ENCODE measurements at places on chromosomes 2 and 18.

DNA sequence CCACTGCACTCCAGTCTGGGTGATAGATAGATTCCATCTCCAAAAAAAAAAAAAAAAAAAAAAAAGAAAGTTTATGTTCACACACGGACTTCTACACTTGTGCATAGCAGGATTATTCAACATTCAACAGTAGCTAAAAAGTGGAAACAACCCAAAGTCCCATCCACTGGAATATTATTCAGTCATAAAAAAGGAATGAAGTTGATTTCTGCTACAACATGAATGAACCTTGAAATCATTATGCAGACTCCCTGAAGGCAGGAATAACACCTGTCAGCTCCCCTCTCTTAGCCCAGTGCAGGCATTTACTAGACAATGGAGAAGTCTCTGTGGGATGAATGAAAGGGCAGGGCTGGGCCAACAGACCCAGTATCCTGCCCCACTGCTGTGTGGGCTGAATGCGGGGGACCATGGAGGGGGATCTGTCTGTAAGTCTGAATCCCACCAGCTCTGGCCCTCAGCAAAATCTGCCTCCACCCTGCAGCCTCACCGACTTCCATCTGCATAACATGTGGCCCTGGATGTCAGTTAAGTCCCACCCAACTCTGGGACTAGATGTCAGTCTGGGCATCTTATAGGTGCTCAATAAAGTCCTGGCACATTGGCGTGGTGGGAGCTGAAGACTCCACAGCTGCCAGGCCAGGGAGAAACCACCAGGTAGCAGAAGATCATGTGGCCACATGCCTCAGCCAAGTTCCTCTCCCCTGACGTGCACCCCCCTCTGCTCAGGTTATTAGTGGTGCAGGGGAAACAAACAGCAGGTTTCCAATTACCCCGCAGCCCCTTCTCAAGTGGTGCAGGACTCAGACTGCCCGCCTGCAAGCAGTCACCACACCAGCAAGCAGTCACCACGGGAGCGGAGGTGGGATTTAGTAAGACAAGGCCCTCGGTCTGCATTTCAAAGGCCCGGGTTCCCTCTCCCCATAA lies 8.9 kb downstream of the ZFP36L2 start:
- DNase-seq: no peak

GRCh38 chr2:23793476-23793875 lies 133.4 kb downstream of the ATAD2B start:
- no peak for DNase-seq

- no peak for DNase-seq
These were observed 119.7 kb downstream of the ACOXL start for GRCh38 chr2:110852051-110852450.

GRCh38 chr18:6370410-6370809 lies 44.3 kb downstream of the L3MBTL4 start:
- no peak for DNase-seq

GRCh38 chr2:112694182-112694581 lies 26.6 kb upstream of the NT5DC4 start:
- DNase-seq: no peak

- DNase-seq: no peak
These were observed 92.1 kb downstream of the PXDN start for GRCh38 chr2:1652034-1652790.

DNA sequence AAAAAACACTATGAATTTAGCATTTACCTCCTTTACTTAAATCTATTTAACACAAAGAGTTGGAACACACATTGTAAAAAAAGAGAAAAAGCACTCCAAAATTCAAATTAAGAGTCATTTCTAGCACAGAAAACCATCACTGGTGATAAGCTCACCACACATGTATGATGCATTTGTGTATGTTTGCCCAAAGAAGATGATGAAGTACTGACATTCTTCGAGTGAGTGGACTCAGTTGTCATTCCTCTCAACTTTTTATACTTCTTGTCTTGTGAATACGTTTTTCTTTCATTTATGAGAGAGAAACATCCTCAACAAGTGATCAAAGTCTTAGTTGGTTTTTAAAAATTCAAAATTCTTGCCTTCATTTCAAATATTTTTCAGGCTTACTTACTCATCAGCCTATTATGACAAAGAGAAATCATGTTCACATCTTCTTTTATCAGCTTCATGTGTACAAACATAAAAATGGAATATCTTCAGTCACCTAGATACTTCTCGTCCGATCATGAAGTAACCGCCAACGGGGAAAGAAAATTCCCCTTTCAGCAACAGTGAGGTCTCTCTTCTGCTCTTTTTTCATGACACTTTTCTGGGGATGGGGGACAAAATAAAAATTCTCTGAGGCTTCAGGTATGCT lies 1.5 kb downstream of the DSEL start:
- no peak for DNase-seq

DNA sequence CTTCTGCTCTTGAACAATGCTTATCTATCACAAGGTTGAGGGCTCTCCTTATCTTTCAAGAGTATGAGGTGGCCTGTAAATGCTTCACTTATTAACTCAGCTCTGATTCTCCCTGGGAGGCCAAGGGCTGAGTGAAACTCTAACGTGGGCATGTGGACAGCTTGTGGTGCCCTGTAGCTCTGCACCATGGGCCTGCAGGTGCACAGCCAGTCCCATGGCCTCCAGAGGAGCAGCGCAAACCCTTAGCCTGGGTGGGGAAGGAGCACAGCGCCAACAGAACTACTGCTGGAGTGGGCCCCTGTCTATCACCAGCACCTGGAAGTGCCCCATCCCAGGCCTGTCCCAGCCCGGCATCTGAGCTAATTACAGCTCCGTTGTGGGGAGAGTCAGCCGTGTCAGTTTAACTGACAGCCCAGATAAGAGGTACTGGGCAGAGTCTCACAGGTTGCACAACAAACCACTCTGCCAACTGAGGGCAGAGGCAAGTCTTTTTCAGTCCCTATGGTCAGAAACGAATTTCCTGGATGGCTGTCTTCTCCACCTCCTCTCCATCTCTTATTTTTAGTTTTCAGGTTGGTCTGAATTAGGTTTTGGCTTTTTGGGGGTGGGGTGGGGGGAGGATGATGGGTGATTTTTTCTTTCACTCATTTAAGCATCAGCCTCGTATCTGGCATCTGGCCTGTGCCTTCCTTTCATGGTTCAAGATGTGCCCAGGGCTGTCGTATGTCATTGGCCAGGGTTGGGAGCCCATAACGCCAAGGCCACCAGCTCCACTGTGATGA lies 219.5 kb downstream of the BCL2 start:
- no peak for DNase-seq

GRCh38 chr18:74524097-74524496 lies 10.2 kb upstream of the CNDP1 start:
- no peak for DNase-seq

GRCh38 chr2:218020966-218021535 lies 18.3 kb upstream of the TNS1 start:
- no peak for DNase-seq

DNA sequence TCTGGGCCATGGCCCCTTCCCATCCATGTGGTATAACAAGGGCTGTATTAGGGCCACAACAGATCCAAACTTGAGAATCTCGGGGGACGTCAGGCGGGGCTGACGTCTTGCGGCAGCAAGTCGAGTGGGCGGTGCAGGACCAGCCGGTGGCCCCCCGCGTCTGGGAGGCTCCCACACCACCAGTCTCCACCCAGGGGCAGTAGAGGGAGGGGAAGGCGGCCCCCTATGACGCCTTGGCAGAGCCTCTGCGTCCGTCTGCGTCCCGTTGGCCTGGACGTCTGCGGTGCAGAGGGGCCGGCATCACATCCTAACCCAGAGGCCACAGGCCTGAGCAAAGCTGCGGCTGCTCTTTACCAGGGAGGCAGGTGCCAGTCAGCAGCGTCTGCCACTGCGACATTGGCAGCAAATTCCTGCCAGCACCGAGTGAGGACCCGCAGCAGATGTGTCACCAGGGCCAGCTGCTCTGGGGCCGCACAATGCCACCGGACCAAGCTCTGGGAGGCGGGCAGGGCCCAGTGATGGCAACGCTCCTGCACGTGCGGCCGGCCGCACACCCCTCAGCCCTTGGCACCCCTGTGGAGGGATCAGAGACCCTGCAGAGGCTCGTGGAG lies 73.8 kb downstream of the KCNG2 start:
- no peak for DNase-seq
